ENCODE measurements at places on chromosomes 16 and 17. TPM values are rescaled to one million over a fixed set of nuclear protein-coding genes. Genes with fewer than 3 reads are reported as not detected.

Gene HSD11B2
- total RNA-seq: 0.27 TPM

Gene HEATR9
- total RNA-seq: not detected

Gene BRIP1
- 0.20 TPM for total RNA-seq

Gene CNGB1
- total RNA-seq: not detected

Gene NATD1
- 23.3 TPM for total RNA-seq

Gene MT1M
- 1.4 TPM for total RNA-seq

Gene KRTAP4-1
- total RNA-seq: not detected

Gene SECTM1
- 1.2 TPM for total RNA-seq

Gene PDE6G
- total RNA-seq: not detected

Gene TACO1
- total RNA-seq: 39.4 TPM

Gene RIPOR1
- 48.6 TPM for total RNA-seq

Gene EMC8
- 32.9 TPM for total RNA-seq

Gene PRR35
- not detected for total RNA-seq

Gene CTRB2
- not detected for total RNA-seq

Gene AGRP
- total RNA-seq: not detected

Gene ZPBP2
- not detected for total RNA-seq

Gene TIMM22
- 10.6 TPM for total RNA-seq

Gene CYBC1
- 21.4 TPM for total RNA-seq

Gene SEZ6L2
- total RNA-seq: 0.34 TPM

Gene TBC1D26
- not detected for total RNA-seq

Gene TBC1D3B
- 4.0 TPM for total RNA-seq

Gene TP53TG3F
- total RNA-seq: not detected

Gene CDH5
- 48.4 TPM for total RNA-seq

Gene ATXN2L
- total RNA-seq: 66.2 TPM

Gene CMTM2
- total RNA-seq: not detected

Gene CFAP97D1
- total RNA-seq: not detected
